ENCODE measurements at places on chromosomes 6 and 20. TPM values are rescaled to one million over a fixed set of nuclear protein-coding genes. Genes with fewer than 3 reads are reported as not detected.

GRCh38 chr6:11398451-11399326, 138.9 kb upstream of the TMEM170B start:
- H3K36me3 ChIP-seq = no peaks in the 10 kb centered on the region
- no peak for DNase-seq
- no peak overlapping the region for H3K27ac ChIP-seq
- H3K4me1 ChIP-seq = no peaks in the 10 kb centered on the region
- no peaks in the 10 kb centered on the region for H3K27me3 ChIP-seq

DNA sequence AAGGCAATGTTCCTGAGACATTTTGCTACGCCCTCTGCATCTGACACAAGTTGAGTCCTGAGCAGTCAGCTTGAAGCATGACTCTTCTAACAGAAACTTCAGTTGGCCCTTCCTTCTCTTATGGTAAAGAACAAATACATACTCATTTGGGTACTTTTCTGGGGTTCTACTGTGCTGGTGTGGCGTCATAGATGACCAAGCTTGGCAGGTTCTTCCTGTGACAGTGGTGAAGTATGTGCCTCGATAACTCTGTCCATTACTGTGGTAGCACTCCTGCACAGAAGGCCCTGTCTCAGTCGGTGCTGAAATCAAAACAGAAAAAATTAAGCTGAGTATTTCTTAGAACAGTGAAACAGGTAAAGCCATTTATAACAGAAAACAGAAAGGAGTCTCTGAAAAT, 152.5 kb downstream of the SLC22A3 start:
- no peaks in the 10 kb centered on the region for H3K27me3 ChIP-seq
- H3K4me3 ChIP-seq = no peak overlapping the region
- no peak for DNase-seq

GRCh38 chr6:150301846-150302519, 66.8 kb upstream of the IYD start:
- no peaks in the 10 kb centered on the region for H3K4me1 ChIP-seq
- no peaks in the 10 kb centered on the region for H3K36me3 ChIP-seq
- H3K27ac ChIP-seq = no peak overlapping the region

GRCh38 chr6:44737829-44738528, 350.5 kb downstream of the CDC5L start:
- no peak overlapping the region for H3K4me3 ChIP-seq
- DNase-seq = no peak
- H3K36me3 ChIP-seq = no peaks in the 10 kb centered on the region
- H3K4me1 ChIP-seq = no peaks in the 10 kb centered on the region

- no peak for DNase-seq
- no peaks in the 10 kb centered on the region for H3K36me3 ChIP-seq
- H3K27ac ChIP-seq = no peak overlapping the region
- H3K27me3 ChIP-seq = no peaks in the 10 kb centered on the region
Measured at GRCh38 chr6:25883991-25884390, 9.9 kb upstream of the SLC17A3 start.

- H3K4me3 ChIP-seq = no peak overlapping the region
- no peaks in the 10 kb centered on the region for H3K36me3 ChIP-seq
- DNase-seq = no peak
- no peaks in the 10 kb centered on the region for H3K4me1 ChIP-seq
Measured at GRCh38 chr20:11248687-11249638, 575.2 kb upstream of the JAG1 start.

DNA sequence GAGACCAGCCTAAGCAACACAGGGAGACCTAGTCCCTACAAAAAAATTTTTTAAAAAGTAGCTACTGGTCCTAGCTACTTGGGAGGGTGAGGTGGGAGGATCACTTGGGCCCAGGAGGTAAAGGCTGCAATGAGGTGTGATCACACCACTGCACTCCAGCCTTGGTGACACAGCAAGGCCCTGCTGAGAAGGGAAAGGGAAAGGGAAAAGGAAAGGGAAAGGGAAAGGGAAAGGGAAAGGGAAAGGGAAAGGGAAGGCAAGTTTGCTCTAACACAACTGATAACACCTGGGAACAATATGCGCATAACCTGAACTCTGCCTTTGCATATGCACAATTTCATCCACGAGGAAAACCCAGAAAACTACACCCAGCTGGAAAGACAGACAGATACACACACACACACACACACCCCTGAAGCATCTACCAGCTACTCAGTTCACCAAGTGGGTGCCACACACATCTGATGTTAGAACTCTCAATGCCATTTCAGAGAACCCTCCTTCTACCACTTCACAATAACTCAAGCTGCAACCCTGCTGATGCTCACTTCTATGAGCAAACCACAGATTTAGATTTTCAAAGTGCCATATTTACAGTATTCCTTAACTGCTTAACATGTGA, 19.1 kb downstream of the B4GALT5 start:
- peak; percentile 44 for DNase-seq
- H3K27me3 ChIP-seq = no peaks in the 10 kb centered on the region
- H3K27ac ChIP-seq = no peak overlapping the region
- H3K4me1 ChIP-seq = peaks cover 19% of the 10 kb centered on the region
- H3K4me3 ChIP-seq = no peak overlapping the region

GRCh38 chr6:41222045-41222444, 6.1 kb upstream of the TREML4 start:
- DNase-seq = no peak
- H3K36me3 ChIP-seq = no peaks in the 10 kb centered on the region
- no peaks in the 10 kb centered on the region for H3K4me1 ChIP-seq

DNA sequence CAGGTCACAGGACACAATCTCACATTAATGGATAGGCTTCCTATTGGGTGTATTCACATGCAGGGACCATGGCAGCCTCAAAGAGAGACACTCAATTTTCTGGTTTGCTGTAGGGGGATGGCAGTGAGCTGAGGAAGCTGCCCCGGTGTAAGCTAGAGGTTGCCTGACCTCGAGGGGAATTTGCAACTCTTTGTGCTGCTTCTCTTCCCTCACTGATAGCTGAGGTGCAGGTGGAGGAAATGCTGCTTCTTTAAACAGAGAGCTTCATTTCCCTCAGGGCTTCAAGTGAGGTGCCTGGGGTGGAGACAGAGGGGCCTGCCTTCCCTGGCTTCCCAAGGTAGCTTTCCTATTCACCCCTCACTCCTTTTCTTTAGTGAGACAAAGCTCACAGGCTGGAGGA, 151.9 kb downstream of the CD83 start:
- no peak for DNase-seq
- H3K27me3 ChIP-seq = no peaks in the 10 kb centered on the region
- H3K27ac ChIP-seq = no peak overlapping the region
- H3K36me3 ChIP-seq = no peaks in the 10 kb centered on the region
- H3K4me1 ChIP-seq = peaks cover 3% of the 10 kb centered on the region

DNA sequence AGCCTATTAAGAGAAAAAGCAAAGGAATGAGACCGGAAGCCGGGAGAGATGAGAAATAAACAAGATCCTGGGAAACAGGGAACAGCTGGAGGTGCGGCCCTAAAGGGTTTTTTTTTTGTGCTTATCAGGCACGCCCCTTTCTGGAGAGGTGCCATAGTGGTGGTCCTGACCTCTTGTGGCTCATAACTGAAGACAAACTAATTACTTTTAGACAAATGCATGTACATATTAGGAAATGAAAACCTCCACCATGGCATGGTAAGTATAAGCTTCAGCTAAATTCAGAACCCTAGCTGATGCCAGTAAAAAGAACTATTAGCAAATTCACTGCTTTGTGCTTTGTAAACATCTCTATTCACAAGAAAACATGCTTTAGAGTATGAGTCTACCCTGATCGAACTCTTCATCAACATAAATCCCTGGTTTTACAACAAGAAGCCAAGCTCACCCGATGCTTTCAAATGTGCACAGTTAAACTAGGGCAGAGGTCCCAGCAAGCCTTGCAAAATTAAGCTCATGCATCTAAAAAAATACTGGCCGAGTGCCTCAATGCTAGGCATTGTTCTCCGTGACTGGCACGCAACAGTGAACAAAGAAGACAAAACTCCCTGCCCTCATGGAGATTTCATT, 96.4 kb upstream of the MRPS10 start:
- DNase-seq = no peak
- H3K27ac ChIP-seq = no peak overlapping the region
- H3K36me3 ChIP-seq = peaks cover 9% of the 10 kb centered on the region
- no peak overlapping the region for H3K4me3 ChIP-seq
- H3K4me1 ChIP-seq = peaks cover 11% of the 10 kb centered on the region

GRCh38 chr20:24423390-24424313, 45.8 kb upstream of the SYNDIG1 start:
- no peak overlapping the region for H3K4me3 ChIP-seq
- no peaks in the 10 kb centered on the region for H3K36me3 ChIP-seq
- no peak for DNase-seq
- H3K27me3 ChIP-seq = no peaks in the 10 kb centered on the region

DNA sequence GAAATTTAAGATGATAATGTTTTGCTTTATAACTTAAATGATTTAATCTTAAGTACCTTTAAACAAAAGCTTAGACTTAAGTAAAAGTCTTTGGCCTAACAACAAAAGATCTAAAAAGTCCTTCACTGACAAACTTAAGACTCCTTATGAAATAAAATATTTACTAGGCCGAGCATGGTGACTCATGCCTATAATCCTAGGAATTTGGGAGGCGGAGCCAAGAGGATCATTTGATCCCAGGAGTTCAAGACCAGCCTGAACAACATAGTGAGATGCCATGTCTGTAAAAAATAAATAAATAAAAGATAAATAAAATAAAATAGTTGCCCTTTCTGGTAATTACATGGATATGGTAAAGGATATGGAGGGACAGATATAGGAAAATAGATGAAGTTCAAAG, 12.4 kb downstream of the KATNA1 start:
- no peak overlapping the region for H3K4me3 ChIP-seq
- no peaks in the 10 kb centered on the region for H3K4me1 ChIP-seq
- DNase-seq = no peak
- no peaks in the 10 kb centered on the region for H3K27me3 ChIP-seq

DNA sequence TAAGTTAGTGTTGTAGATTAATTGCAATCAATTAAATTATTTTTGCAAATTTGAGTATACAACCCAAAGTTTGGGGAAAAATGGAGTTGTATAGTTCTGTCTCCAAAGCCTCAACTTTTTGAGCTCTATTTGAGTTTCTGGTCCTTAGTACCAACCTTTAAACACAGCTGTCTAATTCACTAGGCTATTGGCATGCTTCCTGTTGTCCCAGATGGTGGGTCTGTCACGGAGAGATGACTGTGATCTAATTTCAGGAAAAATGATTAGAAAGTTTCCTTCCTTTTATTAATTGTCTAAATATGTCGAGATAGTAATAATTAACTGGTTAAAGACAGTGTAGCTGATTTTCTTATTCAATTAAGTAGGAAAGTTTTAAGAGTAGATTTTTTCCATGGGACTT, 109.6 kb downstream of the SCAF8 start:
- no peaks in the 10 kb centered on the region for H3K27me3 ChIP-seq
- no peak overlapping the region for H3K4me3 ChIP-seq
- H3K36me3 ChIP-seq = peaks cover 5% of the 10 kb centered on the region
- DNase-seq = no peak

DNA sequence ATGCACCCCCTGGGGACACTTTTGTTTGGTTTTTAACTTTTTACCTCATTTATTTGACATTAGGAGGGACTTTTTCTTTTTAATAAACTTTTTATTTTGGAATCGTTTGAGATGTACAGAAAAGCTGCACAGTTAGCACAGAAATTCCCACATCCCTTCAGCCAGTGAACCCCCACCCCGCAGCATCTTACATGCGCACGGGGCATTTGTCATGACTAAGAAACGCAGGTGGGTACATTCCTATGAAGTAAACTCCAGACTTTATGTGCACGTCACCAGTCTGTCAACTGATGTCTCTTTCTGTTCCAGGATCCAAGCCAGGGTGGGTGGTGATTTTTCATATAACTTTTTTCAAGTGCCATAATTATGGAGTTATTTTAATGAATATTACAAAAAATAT, 4.9 kb upstream of the ZNF831 start:
- no peaks in the 10 kb centered on the region for H3K36me3 ChIP-seq
- H3K27me3 ChIP-seq = no peaks in the 10 kb centered on the region
- peak overlapping the region; percentile 87 for H3K4me3 ChIP-seq
- H3K27ac ChIP-seq = peak overlapping the region; percentile 99
- no peak for DNase-seq

GRCh38 chr6:121260651-121261102, 73.6 kb downstream of the TBC1D32 start:
- H3K36me3 ChIP-seq = no peaks in the 10 kb centered on the region
- H3K4me3 ChIP-seq = no peak overlapping the region
- H3K27me3 ChIP-seq = no peaks in the 10 kb centered on the region
- no peak overlapping the region for H3K27ac ChIP-seq
- no peak for DNase-seq

GRCh38 chr20:62536871-62537401, 61.1 kb upstream of the GATA5 start:
- no peaks in the 10 kb centered on the region for H3K36me3 ChIP-seq
- H3K4me3 ChIP-seq = no peak overlapping the region
- DNase-seq = no peak
- no peak overlapping the region for H3K27ac ChIP-seq
- no peaks in the 10 kb centered on the region for H3K4me1 ChIP-seq
- H3K27me3 ChIP-seq = no peaks in the 10 kb centered on the region

DNA sequence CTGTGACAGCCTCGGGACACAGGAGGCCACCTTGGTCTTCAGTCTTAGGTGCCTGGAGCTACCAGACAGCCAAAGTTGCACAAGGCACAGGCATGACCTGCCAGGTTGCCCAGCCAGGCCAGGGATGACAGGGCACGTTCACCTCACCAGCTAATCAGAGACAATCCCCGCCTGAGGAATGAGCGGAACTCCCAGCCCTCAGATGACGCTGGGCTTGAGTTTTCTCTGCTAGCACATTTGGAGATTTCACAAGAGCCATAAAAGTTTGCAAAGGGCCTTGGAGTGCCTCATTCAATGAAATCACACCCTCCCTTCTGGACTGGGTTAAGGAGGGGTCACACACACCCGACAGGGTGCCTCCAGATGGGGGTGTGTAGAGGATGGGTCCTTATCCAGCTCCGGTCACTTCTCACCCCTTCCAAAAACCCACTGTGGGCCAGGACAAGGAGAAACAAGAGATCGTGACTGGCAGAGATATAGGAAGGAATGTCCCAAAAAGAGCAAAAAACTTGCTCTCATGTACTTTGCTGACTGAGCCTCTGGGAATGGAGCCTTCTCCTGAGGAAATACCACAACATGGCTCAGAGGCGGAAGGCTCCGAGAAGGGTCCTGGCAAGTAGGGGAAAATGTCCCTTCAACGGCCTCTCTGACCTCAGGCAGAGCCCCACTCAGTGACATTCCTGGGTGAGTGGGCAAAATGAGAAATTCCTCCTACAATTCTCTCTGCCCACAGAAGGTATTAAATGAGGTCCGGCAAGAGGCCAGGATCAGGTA, 121.6 kb downstream of the ISM1 start:
- no peaks in the 10 kb centered on the region for H3K4me1 ChIP-seq
- H3K36me3 ChIP-seq = no peaks in the 10 kb centered on the region
- DNase-seq = no peak
- H3K4me3 ChIP-seq = no peak overlapping the region
- no peak overlapping the region for H3K27ac ChIP-seq

The FAM83B gene
- not detected for total RNA-seq

The LTB gene
- total RNA-seq = 493 TPM

The GSTA3 gene
- not detected for total RNA-seq

The RIPOR3 gene
- total RNA-seq = 0.69 TPM

The PBX2 gene
- total RNA-seq = 106 TPM

The DXO gene
- total RNA-seq = 47.7 TPM

The LY6G5C gene
- total RNA-seq = 3.1 TPM
